CD4-positive, CD25-positive, alpha-beta regulatory T cell (primary cell): ENCODE measurements at places on chromosomes 6 and 20.

- DNase-seq = no peak
Measured at GRCh38 chr6:70061546-70061945, 195.2 kb downstream of the COL19A1 start.

GRCh38 chr6:106591111-106591825 is 38.0 kb downstream of the RTN4IP1 start:
- DNase-seq = no peak

DNA sequence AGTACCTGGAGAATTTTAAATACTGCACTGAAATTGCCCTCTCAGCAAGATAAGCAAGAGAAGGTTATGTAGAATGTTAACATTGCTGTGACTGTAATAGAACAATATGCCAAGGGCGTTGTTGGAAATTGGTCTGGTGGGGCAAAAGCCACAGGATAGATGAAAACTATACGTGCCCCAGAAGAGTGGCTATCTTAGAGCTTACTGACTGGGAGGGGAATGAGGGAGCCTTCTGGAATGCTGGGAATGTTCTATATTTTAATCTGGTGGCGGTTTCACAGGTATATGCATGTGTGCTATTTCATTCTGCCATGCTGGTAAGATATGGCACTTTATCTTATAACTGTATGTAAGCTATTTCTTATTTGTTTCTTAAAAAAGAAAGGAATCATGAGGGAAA is 35.2 kb upstream of the YWHAB start:
- no peak for DNase-seq

DNA sequence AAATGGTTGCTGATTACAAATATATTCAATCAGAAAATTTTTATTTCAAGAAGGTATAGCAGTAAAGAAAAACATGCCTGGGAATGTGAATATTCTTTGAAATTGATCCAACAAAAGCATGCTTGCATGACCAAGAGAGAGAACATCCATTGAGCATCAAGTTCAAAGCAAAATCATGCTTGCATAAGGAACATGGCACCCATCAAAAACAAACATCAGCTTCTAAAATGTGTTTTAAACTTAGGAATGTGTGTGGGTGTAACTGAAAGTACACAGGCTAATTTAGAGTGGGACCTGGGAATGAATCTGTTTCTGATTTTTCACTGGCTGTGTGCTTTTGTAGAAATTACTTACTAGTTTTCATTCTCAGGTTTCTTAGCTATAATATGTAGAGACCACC is 5.6 kb downstream of the SLC17A5 start:
- no peak for DNase-seq

DNA sequence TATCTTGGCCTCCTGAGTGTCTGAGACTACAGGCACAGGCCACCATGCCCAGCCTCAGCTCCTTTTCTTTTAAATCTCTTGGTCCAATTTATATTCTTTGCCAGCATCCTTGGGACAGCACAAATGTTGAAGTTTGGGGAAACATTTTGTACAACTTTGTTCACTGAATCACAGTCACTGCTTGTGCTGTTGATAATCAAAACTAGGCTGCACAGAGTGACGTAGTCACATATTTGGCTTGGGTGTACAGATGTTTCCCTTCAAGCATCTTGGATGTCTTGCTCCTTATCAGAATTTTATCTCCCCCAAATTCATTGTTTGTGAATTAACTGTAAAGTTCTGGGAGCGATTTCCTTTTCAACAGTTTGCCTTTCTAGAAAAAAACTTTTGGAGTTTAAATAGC is 17.9 kb downstream of the CARMIL1 start:
- DNase-seq = no peak

GRCh38 chr6:34288581-34288980 is 39.8 kb upstream of the SMIM29 start:
- peak; percentile 44 for DNase-seq

DNA sequence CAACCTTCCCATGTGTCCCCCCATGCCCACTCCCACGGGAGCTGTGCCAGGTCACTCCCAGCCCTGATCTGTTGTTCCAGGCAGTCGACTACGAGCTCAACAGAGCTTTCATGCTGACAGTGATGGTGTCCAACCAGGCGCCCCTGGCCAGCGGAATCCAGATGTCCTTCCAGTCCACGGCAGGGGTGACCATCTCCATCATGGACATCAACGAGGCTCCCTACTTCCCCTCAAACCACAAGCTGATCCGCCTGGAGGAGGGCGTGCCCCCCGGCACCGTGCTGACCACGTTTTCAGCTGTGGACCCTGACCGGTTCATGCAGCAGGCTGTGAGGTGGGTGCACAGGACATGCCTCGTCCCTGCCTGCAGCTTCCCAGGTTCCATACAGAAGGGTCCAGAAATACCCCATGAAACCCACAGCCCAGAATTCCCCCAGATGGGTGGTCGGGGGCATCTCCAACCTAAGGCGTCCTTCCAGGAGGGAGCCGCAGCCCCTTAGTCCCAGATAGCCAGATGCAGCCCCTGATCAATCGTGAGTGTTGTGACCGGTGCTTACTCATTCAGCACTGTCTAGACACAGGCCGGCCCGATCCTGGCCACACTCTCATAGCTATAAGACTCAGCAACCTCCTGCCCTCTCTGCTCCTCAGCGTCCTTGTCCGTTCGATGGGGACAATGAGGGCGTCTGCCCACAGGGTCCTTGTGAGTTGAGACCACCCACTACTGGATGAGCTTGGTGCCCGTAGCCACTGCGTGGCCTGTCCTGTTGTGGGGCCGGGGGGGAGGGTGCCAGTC is 142.1 kb downstream of the TAF4 start:
- no peak for DNase-seq

DNA sequence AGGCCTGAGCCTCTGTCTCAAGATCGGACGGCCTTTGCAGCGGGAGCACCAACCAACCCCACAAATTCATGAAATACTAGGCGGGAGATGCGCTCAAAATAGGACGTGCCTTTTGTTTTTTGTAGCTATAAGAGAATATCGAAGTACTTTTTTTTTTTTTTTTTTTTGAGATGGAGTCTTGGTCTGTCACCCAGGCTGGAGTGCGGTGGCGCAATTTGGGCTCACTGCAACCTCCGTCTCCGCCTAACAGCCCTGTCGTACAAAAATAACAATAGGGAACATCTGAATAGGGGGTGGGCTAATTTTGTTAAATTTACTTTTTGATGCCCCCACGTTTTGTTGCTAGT is 5.9 kb upstream of the TUBB2A start:
- DNase-seq = no peak

DNA sequence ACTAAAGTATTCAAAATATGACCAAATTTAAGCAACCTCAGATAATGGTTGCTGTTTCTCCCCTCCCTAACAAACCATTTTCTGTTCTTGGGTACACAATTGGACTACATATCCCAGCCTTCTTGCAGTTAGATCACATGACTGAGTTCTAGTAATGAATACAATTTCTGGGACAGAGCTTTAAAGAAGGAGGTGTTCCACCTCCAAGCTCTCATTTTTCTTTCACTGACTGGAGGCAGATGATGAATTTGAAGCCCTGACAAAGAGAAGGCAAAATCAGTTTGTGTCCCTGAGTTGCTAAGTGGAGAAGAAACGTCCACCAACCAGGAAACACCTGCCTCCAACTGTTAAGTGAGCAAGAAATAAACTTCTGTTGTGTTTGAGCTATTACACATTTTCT is 117.2 kb downstream of the LCA5 start:
- DNase-seq = no peak

DNA sequence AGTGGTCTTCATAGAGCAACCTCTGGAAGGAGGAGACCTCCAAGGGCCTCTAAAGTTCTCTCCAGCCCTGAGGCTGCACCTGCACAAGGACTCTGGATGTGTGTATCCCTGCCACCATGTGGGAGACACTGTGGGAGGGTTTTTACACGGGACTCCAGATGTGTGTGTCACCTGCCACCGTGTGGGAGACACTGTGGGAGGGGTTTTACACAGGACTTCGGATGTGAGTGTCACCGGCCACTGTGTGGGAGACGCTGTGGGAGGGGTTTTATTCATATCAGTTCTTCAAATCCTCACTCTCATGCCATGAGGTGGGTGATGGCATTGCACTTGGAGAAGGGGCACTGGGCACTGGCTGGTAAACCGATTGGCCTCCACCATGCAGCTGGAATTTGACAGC is 90.2 kb upstream of the SSTR4 start:
- no peak for DNase-seq

- no peak for DNase-seq
Measured at GRCh38 chr20:61976644-61977418, 88.8 kb downstream of the TAF4 start.

GRCh38 chr6:16511040-16511660 is 250.1 kb downstream of the ATXN1 start:
- DNase-seq = no peak

DNA sequence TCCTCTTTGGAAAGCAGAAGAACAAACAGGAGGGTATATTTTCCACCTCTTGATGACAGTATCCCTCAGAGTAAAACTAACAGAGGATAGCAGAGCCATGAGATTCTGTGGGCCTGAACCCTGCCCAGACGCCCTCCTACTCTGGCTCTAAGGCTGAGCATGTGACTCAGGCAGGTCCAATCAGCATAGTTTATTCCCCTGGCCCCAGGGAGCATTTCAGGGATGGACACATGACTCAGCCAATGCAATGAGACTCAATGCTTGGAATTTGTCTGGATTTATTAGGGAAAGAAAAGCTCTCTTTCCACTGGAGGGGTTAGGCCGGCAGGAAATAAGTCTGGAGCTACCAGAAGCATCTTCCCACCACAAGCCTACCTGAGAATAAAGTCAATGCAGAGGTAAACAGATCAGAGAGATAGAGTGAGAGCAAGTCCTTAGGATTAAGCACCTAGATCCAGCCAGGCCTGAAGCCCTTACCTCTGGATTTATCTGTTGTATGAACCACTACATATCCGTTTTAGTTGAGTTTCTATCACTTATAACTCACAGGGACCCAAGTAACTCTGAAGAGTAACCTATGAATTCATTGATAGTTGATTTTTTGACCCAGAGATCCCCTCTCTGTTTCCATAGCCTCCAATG is 68.2 kb upstream of the EYA2 start:
- no peak for DNase-seq

GRCh38 chr6:3061501-3061941 is 6.8 kb upstream of the RIPK1 start:
- DNase-seq = no peak

GRCh38 chr6:99334526-99335127 is 14.8 kb downstream of the FAXC start:
- no peak for DNase-seq

DNA sequence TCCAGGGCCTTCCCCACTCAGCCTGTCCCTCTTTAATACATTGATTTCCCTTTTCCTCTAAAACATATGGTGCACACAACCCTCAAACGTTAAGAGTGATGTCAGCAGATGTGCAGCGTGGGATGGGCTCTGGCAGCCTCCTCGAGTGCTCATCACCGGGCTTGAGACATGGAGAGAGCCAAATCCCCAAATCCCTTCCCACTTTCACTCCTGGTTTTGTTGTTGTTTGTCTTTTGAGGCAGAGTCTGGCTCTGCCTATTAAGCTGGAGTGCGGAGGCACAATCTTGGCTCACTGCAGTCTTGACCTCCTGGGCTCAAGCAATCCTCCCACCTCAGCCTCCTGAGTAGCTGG is 5.8 kb upstream of the PLTP start:
- no peak for DNase-seq
